ENCODE measurements at places on chromosomes 2 and 18. TPM values are rescaled to one million over a fixed set of nuclear protein-coding genes. Genes with fewer than 3 reads are reported as not detected.

RPS27A gene
- total RNA-seq: 1,983 TPM

LHCGR gene
- total RNA-seq: not detected

DNA sequence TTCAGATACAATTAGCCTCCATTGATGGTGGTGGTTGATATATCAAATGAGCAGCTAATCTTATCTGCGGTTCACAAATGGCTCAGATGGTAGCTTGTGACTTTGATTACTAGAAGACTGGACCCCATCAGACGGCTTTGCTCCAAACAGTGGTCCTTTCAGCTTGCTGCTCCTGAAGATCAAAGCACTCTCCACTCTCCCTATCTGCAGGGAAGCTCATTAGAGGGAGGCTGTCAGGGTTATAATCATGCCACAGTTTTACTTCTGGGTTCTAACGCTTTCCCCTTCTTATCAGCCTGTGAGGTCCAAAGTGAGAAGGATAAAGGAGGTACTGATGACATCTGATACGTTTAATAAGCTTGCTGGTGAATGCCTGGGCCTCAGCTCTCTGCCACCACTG is 247.1 kb upstream of the NT5C1B start:
- no peak for DNase-seq

- no peak for DNase-seq
Measured at GRCh38 chr2:11867926-11868325, 121.5 kb downstream of the LPIN1 start.

DNA sequence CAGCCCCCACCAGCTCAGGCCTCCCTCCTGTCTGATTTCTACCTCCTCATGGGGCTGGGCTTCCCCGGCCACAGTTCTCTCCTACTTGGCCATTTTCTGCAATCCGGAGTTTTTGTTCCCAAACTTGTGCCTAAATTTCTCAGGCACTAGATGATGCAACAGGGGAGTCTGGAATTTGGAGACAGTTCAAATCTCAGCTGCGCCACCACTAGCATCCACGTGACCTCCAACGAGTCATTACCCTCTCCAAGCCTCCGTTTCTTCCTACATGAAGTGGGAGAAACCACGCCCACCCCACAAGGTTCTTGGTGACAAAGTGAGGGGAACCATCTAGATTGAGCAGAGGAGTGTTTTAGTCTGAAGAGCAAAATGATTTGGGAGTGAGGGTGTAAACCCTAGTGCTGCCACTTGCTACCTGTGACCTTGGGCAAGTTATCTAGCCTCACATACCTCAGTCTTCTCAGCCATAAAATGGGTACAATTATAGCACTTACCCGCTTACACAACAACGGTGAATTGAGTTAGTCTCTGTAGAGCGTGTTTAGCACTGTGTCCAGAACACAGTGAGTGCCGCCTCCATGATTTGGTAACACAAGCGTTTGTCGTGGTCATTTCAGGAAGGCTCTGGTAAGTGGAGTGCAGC is 61.4 kb upstream of the ASAP2 start:
- no peak for DNase-seq
